Cerebellar cortex (tissue), 1 donor: ENCODE measurements at places on chromosomes 1 and 21.
A peak's percentile ranks its signal among the peaks of the same experiment; 100 is the strongest.

GRCh38 chr1:37171691-37172090, 137.4 kb upstream of the GRIK3 start:
- no peak for DNase-seq

DNA sequence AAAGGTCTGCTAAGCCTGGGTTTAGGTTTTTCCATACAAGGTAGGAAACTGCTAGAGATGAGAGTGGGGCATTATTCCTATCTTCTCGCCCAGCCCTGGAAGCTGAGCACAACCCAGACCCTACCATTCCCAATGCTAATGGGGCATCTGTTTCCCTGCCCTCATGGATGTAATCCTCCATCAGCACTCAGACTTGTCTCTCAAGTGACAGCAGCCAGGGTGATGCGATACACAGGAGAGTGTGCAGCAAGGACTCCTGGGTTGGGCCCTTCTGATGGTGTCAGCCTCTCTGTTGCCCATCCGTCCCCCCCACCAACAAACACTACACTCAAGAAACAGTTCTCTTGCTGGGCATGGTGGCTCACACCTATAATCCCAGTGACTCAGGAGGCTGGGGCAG, 5.9 kb upstream of the INPP5B start:
- no peak for DNase-seq

- DNase-seq: no peak
Measured at GRCh38 chr1:151908228-151908691, 1.1 kb downstream of the THEM4 start.

DNA sequence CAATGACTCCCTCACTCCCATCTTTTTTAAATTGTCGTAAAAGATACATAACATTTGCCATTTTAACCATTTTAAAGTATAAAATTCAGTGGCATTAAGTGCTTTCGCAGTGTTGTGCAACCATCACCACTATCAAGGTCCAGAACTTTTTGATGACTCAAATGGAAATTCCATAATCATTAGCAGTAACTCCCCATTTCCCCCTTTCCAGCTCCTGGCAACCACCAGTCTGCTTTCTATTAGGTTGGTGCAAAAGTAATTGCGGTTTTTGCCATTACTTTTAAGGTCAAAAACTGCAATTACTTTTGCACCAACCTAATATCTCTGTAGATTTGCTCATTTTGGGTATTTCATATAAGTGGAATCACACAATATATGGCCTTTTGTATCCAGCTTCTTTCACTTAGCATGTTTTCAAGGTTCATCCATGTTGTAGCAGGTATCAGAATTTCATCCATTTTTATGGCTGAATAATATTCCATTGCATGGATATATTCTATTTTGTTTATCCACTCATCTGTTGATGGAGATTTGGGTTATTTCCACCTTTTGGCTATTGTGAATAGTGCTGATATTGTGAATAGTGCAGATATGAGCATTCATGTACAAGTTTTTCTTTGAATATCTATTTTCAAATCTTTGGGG, 159.7 kb downstream of the HIVEP3 start:
- DNase-seq: no peak

- peak; percentile 50 for DNase-seq
Measured at GRCh38 chr1:192506741-192507155, 68.8 kb upstream of the RGS1 start.

- no peak for DNase-seq
Measured at GRCh38 chr1:2331200-2331544, 60.2 kb downstream of the MORN1 start.

DNA sequence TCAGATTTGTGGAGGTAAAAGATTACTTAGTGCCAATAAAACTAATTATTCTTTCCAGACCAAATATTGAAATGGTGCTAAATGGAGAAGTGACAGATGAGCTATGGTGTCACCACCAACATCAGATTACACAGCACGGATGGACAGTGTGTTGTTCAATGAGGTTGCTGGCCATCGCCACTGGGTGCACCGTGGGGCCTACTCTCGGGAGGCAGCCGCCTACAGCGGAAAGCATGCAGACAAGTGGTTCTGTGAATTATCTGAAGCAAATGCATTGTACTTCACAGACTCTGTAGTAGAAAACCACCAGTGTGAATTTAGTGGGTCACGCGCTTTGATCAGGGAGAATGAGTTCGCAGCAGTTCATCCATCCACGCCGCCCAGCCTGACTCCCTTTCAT, 42.3 kb downstream of the GNG4 start:
- no peak for DNase-seq

- no peak for DNase-seq
Measured at GRCh38 chr1:113830039-113830438, 17.8 kb upstream of the RSBN1 start.

DNA sequence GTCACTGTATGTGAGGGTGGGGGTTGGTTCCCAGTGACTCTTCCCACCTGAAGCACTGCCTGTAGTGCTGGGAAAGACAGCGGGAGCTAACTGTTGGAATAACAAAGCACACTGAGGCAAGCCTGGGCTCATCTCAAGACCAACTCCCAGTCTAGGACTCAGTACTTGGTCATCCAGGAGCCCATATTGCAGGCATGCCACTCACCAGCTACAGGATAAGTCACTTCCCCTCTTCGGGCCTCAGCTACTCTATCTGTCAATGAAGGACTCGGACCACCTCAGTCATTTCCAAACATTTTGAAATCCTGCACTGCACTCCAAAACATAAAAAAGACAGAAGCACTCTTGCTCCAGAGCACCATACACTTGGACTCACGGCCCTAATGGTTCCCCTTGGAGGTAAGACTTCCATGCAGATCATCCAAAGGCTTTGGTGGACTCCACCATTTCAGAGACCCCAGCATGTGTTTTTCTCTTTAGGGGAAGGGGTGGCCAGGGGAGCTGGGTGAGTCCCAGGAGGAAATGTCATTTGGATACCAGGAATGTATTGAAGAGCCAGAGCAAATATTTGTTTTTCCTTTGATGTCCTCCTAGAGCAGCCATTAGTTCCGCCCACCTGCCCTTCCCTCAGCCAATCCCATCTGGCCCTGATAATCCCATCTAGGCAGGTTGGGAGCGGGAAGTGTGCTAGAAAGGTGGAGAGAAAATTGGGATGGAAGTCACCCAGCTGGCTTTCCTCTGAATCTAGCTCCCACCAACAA, 3.1 kb downstream of the NUAK2 start:
- DNase-seq: peak; percentile 52

DNA sequence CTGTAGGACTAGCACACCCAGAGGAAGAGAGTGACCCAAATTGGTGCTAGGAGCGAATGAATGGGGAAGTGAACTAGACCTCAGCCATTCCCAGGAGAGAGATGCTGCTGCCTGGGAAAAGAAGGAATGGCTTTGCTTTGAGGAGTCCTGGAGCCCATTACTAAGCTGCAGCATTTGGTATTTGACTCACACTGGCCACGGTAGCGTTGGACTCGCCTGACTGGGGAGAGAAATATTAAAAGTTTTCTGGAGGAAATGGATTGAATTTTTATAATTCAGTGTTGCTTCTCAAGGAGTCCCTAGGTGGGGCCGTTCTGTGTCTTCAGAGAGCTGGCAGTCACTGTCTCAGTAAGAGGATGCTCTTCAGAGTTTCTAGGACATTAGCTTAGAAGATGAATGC, 40.2 kb downstream of the PIK3CD start:
- DNase-seq: no peak

DNA sequence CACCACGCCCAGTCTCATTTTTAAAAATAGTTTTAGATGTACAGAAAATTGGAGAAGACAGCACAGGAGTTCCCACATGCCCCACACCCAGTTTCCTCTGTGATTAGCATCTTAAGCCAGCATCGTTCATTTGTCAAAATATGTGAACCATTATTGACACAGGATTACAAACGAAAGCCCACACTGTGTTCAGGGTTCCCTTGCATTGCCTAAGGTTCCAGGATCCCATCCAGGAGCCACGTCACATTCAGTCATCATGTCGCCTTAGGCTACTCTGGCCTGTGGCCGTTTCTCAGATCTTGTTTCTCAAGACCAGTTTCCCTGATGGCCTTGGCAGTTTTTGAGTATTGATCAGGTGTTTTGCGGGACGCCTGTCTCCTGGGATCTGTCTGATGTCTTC, 34.7 kb upstream of the TNFRSF1B start:
- no peak for DNase-seq

GRCh38 chr21:32088471-32088870, 190.4 kb downstream of the MIS18A start:
- DNase-seq: no peak

- DNase-seq: no peak
Measured at GRCh38 chr1:15946571-15947381, 29.1 kb downstream of the ZBTB17 start.

DNA sequence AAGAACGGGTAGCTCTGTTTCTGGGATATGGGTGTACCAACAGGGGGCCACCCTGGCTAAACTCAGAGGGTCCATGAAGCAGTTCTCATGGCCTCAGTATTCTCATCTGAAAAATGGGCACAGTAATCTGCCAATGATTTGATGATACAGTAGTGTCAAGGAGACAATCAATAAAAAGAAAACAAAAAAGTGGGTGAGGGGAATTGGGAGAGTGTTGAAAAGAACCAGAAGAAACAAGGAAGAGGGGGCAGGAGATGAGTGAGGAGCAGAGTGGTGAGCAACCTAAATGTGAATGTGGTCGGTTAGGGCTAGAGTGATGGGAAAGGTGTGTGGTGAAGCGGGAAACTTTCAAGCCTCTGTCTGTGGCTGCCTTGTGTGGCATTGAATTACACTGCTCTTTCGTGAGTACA, 2.0 kb downstream of the SLAMF7 start:
- DNase-seq: no peak

- DNase-seq: no peak
Measured at GRCh38 chr1:151309811-151310323, 17.3 kb downstream of the PI4KB start.

GRCh38 chr1:1387098-1388077, 11.7 kb downstream of the CCNL2 start:
- DNase-seq: no peak

- DNase-seq: no peak
Measured at GRCh38 chr1:29412591-29412990, 176.3 kb downstream of the PTPRU start.

GRCh38 chr21:15763359-15763758, 33.6 kb downstream of the USP25 start:
- DNase-seq: no peak

GRCh38 chr1:154972517-154973343, 1.8 kb upstream of the CKS1B start:
- peak; percentile 90 for DNase-seq

DNA sequence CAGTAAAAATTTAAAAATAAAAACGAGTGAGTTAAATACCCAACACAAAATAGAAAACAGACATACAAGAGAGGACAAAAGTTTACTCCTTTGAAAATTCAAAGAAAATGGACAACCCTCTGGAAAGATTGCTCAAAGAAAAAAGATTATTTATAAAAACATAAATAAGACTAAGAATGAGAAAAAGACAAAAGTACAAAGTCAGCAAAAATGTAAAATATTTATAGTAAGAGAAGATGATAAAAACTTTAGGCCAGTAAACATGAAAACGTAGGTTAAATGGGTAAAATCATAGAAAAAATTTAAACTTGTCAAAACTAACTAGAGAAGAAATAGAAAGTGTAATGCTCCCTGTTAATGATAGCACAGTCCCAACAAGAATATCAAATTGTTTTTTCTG, 31.9 kb upstream of the SLC45A1 start:
- no peak for DNase-seq

DNA sequence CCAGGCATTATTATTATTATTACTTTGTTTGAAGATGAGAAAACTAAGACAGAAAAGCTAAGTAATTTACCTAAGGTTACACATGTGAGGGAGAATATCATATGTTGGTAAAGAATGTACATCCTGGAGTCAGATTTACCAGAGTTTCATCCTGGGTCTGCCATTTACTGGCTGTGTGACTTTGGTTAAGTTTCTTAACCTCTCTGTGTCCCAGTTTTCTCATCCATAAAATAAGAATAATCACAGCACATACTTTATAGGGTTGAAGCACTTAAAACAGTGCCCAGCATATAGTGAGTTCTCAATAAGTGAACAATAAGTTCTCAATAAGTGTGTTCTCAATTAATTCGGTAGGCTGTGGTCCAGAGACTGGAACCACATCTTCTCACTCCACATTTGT, 32.5 kb downstream of the UBE2U start:
- DNase-seq: no peak

GRCh38 chr1:101119289-101119688, 93.7 kb upstream of the DPH5 start:
- DNase-seq: no peak

DNA sequence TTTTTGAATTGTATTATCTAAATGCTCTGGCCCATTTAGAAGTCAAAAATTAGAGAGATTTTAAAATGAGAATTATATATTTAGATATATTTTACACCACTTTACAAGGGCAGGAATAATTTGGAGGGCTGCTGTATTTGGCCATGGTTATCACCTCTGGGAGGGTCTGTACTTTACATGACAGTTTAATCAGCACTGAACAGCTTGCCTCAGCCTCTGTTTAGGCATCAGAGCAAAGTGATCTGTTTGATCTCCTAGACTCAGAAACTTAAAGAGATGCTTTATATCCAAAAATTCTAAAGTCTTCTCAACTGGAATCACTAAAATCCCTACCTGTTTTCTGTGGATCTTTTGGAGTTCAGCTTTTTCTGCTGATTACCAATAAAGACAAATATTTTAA, 5.4 kb upstream of the SPTA1 start:
- DNase-seq: no peak

GRCh38 chr1:9816199-9816598, 7.6 kb downstream of the CLSTN1 start:
- no peak for DNase-seq

- peak; percentile 98 for DNase-seq
Measured at GRCh38 chr1:244191581-244191980, 140.5 kb downstream of the ZBTB18 start.

DNA sequence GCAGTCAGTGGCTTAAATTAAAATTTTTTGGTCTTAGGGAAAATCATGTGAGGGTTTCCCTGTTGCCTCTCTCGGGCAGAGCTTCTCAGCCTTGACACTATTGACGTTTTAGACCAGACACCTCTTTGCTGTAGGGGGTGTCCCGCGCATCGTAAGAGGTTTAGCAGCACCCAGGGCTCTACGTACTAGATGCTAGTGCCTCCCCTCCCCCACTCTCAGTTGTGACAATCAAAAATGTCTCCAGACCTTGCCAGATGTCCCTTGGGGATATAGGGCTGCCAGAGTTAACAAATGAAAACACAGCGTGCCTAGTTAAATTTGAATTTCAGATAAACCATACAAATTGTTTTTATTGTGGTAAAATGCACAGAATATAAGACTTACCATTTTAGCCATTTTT, 293.3 kb downstream of the DISC1 start:
- DNase-seq: no peak

DNA sequence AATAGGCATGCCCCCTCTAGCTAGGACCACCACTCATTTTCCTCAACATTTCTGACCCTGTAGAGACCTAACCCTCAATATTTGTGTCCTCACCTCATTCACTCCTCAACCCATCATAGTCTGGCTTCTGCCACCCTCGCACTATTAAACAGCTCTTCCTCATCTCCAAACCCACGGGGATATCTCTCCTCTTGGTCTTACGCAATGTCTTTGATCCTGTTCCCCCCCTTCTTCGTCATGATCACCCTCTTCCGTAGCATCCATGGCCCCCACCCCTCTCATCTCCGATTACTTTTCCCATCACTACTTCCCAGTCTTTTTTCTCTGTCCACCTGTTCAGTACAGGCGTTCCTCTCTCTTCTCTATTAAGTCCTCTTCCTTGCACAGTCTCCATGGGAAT, 51.7 kb upstream of the SPOCD1 start:
- no peak for DNase-seq

GRCh38 chr1:237834461-237834860, 56.3 kb downstream of the ZP4 start:
- DNase-seq: no peak

- no peak for DNase-seq
Measured at GRCh38 chr1:115091572-115091971, 2.3 kb upstream of the TSPAN2 start.
